ENCODE measurements at places on chromosomes 4 and X.
A peak's percentile ranks its signal among the peaks of the same experiment; 100 is the strongest.

GRCh38 chrX:40082447-40083119, 15.2 kb downstream of the BCOR start:
- no peak for DNase-seq

GRCh38 chrX:19121898-19122640, at the start of gene ADGRG2:
ADGRG2 (minus strand) TSS chrX:19122468; CDS start chrX:19068834, 53,634 bp downstream.
- DNase-seq = peak; percentile 21

GRCh38 chr4:159227378-159227777, 124.5 kb downstream of the RAPGEF2 start:
- DNase-seq = no peak

- DNase-seq = no peak
Measured at GRCh38 chrX:41556958-41557357, 109.8 kb downstream of the NYX start.

GRCh38 chrX:113429011-113429410, 588.4 kb upstream of the AMOT start:
- DNase-seq = no peak

DNA sequence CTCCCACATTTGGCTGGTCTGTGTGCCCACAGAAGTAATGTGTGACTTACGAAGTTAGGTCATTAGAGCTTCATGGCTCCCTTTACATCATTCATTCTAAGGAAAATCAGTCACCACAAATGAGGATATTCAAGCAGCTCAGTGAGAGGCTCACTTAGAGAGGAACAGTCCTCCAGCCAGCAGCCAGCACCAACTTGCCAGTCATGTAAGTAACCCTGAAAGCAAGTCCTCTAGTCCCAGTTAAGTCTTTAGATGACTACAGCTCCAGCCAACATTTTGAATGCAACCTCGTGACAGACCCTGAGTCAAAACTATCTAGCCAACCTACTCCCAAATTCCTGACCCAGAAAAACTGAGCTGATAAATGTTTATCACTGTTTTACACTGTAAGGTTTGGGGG, 71.3 kb downstream of the LRBA start:
- peak; percentile 25 for DNase-seq

DNA sequence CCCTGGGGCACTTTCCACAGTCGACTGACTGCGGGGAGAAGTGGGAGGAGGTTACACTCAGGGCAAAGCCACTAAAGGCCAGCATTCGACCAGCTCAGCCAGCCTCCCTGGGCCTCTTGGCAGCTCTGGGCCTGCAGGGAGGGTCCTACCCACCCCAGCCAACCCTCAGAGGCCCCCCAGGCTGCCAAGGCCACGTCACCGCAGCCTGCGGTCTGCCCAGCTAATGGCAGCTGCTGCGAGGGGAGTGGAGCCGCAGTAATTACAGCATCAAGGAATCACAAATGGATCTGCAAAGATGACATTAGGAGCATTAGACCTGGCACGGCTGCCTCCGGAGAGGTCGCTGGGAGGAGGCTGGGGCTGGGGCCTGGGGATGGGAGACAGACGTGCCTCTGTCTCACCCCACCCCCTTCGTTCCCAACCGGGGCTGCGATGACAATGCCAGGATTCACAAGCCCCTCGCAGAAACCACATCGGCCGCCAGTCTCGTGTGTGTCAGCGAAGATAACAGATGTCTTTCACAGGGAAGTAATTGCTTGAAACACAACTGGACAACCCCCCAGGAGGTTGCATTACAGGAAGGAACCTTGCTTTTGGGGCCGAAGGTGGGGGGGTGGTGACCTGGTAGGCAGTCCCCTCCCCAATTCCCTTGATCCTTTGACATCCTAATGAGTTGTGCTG, 367.6 kb downstream of the BCOR start:
- no peak for DNase-seq

DNA sequence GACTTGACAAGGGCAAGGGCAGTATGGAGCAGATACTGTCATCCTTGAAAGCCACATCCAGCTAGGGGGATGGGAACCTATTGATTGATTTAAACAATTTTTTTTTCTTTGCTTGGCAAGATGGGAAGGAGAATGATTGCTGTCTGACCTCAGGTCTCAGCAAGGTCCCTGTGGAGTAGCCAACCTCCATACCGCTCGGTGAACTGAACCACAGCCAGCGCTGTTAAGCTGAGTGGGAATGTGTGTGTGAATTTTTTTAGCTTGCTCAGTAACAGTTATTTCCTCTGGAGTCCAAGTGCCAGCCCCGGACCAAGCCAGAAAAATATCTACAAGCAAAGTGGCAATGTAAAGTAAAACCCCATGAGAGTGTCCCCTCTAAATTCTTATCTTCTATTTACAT, 25.9 kb downstream of the DCX start:
- DNase-seq = no peak

DNA sequence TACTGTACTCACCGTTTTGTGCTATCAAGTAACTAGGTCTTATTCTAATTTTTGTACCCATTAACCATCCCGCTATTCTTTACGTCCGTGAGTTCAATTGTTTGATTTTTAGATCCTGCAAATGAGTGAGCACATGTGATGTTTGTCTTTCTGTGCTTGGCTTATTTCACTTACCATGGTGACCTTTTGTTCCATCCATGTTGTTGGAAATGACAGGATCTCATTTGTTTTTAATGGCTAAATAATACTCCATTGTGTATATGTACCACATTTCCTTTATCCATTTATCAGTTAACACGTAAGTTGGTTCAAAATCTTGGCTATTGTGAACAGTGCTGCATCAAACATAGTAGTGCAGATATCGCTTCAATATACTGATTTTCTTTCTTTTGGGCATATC, 48.3 kb downstream of the USP9X start:
- no peak for DNase-seq

DNA sequence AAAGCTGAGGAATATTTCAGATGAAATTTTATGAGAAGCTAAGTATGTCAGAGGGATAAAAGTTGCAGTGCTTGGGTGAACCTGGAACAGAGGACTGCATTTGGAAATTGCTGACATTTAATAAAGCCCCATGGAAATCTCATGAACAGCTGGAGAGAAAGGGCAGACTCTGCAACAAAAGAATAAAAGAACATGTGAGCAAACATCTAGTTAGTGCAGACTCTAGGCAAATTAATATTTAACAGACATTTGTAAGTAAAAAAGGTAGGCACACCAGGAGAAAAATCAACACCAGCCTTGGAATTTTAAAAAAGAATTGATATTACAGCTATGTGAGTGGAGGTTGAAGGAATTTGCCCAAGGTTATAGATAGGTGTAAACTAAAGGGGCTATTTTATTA, 114.6 kb upstream of the PUDP start:
- no peak for DNase-seq

GRCh38 chrX:110600745-110601310, 194.8 kb downstream of the CHRDL1 start:
- DNase-seq = no peak

DNA sequence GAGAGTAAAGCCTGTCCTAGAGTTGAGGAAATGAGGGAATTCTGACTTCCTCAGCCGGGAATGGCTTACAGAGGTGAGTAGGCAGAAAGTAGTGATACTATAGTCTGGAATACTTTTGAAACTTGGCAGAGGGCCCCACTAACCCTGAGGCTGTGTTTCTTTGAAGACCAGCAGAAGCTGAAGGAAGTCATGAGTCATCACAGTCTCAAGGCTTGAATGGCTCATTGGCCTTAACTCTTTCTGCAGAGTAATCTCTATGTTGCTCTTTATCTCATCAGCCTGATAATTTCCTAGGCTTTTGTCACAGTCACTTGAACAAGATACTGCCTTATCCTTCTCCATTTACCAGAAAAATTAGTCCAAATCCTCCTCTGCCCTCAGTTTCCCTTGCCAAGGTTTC, 80.8 kb downstream of the ANKRD50 start:
- DNase-seq = no peak

DNA sequence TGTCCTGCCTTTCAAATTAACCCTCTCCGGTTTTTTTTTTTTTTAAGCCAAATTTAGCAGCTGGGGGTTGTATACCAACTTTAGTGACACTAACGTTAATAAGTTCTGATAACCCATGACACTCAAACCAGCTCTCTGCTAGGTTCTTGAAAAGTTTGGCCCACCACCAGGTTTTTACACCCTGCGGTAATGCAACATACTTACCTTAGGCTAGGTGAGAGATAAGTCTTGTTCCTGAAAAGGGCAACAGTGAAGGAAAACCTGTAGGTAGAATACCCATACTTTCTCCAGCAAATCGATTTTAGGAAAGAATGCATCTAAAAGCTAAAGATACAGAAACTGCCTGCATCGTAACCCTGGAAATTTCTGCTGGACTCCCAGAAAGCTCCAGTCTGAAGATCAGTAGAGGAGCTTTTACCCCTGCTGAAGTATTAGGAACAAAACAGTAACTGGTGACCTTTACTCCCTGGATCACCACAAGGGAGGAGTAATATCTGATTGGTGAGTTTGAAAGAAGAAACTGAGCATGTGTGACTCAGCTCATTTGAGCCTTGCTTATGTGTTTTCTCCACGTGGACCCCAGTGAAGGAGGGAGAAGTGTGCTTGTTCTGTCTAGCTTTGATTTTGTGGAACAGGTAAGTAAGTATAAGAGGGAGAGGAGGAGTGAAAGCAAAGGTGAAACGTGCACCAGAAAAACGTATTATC, 34.4 kb upstream of the COX18 start:
- no peak for DNase-seq

GRCh38 chr4:153997516-153997915, 208.6 kb upstream of the SFRP2 start:
- DNase-seq = no peak

- no peak for DNase-seq
Measured at GRCh38 chr4:39021631-39022030, 10.6 kb downstream of the TMEM156 start.

DNA sequence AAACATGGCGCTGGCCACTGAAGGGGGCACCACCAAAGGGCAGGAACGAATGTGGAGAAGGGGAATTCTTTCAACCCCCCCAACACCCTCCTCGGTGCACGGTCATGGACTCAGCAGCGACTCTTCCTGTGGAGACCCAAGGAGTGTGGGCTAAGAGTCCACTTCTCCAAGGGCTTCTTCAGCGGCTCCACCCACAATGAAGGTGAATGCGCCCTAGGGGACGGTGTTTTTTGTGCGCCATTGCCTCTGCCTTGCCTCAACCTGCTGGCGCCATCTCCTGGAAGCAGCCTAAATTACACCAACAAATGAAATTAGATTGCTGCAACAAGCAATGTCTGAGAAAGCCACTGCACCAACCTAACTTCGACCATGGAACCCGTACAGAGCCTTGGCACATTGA, 169.2 kb upstream of the MAGEB18 start:
- peak; percentile 2 for DNase-seq

- DNase-seq = no peak
Measured at GRCh38 chrX:7083021-7083420, 64.5 kb upstream of the STS start.

DNA sequence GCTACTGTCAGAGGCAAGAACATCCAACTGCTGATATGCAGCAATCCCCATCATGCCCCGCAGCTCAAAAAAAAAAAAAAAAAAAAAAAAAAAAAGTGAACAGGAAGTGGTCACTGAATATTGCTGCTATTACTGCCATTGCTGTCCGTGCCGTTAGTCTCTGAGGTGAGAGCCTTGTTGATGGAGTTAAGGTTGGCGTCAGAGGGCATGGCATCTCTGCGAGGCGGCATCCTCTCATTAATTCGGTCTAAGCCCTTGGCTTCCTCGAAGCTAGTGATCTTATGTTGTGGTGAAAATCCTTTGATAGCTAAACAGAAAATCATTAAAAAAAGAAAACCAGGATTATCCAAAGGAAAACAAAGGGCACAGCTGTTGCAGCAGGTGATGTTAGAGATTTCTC, 321.6 kb downstream of the PPP3CA start:
- no peak for DNase-seq

- DNase-seq = no peak
Measured at GRCh38 chrX:150942942-150943594, 40.1 kb upstream of the HMGB3 start.

GRCh38 chr4:156476359-156476758, 495.2 kb downstream of the PDGFC start:
- DNase-seq = no peak

DNA sequence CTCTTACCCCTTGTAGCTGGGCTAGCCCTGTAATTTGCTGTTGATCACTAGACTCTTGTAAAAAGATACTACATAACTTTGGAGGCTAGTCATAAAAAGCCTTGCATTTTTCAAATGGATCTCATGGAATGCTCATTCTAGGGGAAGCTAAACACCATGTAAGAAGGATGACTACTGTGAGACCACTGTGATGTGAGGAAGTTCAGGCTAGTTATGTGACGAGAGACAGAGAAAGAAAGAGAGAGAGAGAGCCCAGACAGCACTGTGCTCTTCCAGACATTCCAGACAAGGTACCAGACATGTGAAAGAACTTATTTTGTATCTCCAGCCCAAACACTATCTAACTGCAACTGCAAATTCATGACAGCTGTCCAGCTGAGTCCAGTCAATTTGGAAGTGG, 404.6 kb upstream of the PITX2 start:
- no peak for DNase-seq

Measured in stimulated activated CD4-positive, alpha-beta T cell treated with anti-CD3 and anti-CD28 coated beads, Interleukin-15, amount 100 ng/mL, for 24 hours (primary cell).